ENCODE measurements at places on chromosomes 4 and X.

GRCh38 chr4:94345266-94345665 lies 2.6 kb upstream of the HPGDS start:
- DNase-seq, result no peak

GRCh38 chr4:76443376-76443775 lies 8.3 kb downstream of the SHROOM3 start:
- no peak for DNase-seq

GRCh38 chr4:188031751-188032150 lies 36.2 kb downstream of the ZFP42 start:
- DNase-seq, result no peak

- DNase-seq, result no peak
These were observed 29.0 kb downstream of the LONRF3 start for GRCh38 chrX:119003462-119003861.

GRCh38 chr4:169485791-169486742 lies 126.3 kb downstream of the NEK1 start:
- no peak for DNase-seq

DNA sequence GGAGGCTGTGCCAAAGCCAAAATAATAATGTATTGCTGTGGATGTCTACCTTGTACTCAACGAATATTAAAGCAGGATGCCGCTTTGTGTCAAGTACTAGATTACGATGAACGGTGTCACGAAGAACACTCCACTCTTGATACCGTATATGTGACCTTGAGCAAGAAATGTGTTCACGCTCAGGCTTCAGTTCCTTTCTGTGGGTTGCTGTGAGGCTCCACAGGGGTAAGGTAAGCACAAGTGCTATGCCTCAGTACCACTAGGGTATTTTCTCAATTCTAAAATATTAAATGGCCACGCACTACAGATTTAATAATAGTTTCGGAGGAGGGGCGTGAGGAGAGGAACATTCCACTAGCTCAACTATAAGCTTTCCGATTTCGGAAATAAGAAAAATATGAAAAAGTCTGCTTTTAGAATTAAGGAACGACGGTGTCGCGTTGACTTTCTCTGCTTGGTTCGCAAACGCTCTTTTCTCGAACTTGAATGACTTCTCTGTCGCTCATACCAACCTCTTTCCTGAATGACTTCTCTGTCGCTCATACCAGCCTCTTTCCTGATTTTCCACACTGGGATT lies 607 bp upstream of the SCOC start:
- no peak for DNase-seq

- DNase-seq, result no peak
These were observed 68.3 kb downstream of the CRMP1 start for GRCh38 chr4:5824635-5825034.

DNA sequence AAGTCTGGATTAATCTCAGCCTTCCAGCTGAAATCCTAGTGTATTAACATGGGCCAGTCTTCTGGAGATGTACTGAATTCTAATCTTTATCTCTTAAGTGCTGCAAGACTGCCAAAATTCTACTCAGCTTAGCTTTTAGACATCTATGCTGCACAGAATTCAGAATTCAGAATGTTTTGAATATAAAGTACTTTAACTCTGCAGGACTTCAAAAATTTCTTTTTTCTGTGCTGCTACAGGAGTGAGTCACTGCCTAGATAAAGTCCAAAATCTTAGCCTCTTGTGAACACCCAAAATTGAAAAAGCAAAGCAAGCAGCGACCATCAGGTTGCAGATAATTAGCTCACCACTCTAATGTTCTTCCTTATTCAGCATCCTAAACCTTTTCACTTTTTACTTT lies 1092.6 kb upstream of the PCDH10 start:
- DNase-seq, result no peak

GRCh38 chr4:3293401-3294391 lies 875 bp downstream of the RGS12 start:
- no peak for DNase-seq

GRCh38 chr4:92235731-92236130 lies 68.0 kb upstream of the GRID2 start:
- no peak for DNase-seq

- no peak for DNase-seq
These were observed 33.8 kb downstream of the PPARGC1A start for GRCh38 chr4:23855912-23856605.

DNA sequence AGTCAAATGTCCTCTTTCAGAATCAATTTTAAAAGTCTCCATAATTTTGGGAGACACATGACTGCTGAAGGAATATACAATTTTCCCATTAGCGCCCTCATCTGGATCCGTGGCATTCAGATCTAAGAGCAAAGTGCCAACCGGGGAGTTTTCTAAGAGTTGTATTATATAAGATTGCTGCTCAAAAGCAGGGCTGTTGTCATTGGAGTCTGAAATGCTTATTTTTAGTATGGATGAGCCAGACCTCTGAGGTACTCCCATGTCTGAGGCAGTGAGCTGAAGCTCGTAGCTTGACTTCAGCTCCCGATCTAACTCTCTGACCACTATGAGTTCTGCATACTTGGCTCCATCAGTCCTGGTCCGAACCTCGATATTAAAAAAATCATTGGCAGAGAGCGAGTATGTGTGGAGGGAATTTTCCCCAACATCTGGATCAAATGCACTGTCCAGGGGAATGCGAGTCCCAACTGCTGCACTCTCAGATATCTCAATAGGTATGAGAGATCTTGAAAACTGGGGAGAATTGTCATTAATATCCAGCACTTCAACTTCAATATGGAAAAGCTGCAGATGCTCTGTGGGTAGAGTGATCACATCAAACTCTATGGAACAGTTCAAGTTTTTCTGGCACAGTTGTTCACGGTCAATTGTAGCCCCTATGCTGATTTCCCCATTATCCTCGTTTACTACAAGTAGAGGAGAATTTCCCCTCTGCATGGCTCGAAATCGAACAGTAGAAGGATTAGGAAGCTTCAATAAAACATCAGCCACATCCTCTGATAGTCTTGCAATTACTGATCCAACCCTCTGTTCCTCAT lies 917 bp downstream of the PCDH18 start:
- DNase-seq, result no peak

DNA sequence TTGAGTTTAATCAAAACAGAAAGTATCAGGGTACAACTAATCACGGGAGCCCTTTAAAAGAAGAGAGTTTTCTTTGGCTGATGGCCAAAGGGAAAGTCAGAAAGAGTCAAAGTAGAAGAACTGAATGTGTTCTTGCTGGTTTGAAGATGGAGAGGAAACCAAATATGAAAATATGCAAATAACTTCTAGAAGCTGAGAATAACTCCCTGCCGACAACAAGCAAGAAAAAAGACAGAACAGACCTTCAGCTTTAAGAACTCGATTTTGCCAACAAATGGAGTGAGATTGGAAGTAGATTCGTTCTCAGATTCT lies 903.8 kb downstream of the STIM2 start:
- DNase-seq, result no peak

DNA sequence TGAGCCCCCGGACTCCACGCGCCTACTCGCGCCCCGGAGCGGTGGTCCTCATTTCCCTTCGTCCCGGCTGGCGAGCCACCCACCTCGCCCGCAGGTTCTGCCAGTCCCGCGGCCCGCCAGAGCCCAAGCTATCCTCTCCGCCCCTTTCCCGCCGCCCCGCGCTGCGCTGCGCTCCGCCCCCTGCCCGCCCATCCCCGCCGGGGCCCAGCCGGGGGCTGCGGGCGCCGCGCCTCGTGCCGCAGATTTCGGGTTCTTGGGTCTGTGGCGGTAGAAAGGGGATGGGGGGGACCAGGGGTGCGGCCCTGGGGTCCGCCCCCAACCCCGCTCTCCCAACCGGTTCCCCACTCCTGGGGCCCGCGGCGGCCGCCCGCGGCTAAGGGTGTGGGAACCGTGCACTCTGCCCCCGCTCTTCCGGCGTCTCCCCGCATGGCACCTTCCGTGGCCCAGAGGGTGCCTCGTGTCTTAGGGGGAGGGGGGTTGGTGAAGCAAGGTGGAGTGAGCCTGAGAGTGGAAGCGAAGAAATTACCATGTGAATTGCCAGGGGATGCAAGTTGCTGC lies 650.8 kb upstream of the DIPK2B start:
- DNase-seq, result peak; percentile 41

GRCh38 chrX:5852941-5853340 lies 375.7 kb downstream of the NLGN4X start:
- no peak for DNase-seq

- DNase-seq, result no peak
These were observed 184.7 kb upstream of the S100G start for GRCh38 chrX:16465081-16465876.

DNA sequence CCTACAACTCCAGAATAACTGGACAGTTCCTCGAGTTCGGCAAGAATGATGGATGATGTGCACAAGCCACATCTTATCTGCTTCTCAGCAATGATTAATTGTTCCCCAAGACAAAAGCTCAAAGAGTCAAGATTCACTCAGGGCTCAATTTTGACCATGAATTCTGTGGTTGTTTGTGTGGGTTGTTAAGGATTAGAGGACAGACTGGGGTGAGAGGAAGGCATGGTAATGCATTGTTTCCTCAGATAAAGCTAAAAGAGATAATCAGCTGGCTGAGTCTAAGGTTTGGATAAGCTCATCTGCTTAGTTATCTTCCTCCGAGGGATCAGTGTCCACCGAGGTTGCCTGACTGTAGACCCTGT lies 161.0 kb downstream of the CPEB2 start:
- DNase-seq, result no peak
